Inflammatory macrophage (primary cell): ENCODE measurements at places on chromosomes 4 and X.

- peak; percentile 72 for DNase-seq
Measured at GRCh38 chr4:158610790-158611189, 60.9 kb downstream of the C4orf46 start.

DNA sequence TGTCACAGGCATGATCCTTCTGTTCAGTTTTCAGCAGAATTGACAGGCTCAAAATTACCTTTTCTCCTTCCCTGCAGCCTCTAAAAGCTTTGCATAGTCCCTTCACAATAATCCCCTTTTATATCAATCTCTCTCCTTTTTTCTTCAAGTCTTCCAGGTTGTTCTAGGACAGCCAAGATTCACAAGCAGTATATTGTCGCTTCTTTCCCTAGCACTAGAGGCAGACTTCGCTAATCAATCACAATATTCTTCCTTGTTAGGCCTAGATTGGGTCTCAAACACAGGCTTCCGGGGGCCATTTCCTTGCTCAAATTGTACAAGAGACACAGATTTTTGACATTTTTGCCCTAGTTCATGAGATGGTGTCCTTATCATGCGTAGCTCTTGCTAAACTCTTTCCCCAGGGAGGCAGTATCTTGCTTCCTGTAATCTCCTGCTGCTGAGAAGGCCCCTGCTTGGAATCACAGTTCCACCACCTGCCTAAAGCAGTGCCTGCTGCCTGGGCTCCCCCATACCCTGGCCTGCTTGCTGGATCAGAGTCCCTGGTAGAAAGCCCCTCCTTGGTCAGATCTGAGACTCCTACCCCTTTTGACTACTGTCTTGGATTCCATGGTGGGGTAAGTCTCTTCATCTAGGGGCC is 57.3 kb downstream of the DMP1 start:
- no peak for DNase-seq

- DNase-seq: peak; percentile 14
Measured at GRCh38 chrX:150842198-150842685, 56.2 kb downstream of the CD99L2 start.

DNA sequence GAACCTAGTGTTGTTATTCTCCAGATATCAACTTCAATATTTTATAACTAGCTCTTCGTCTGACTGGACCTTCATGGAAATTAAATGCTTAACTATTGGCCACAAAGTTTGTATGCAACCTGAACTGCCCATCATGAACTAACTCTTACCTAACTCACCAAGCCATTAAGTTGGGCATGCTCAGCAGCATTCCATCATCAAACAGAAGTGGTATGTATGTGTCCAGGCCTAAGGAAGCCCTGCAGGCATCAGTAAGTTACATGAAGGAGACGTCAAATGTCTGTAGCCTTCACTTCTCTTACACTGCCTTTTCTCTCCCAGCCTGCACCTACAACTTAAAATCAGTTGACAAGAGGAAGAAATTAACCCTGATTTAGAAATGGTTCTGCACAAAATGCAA is 1639.2 kb upstream of the PABPC4L start:
- no peak for DNase-seq

DNA sequence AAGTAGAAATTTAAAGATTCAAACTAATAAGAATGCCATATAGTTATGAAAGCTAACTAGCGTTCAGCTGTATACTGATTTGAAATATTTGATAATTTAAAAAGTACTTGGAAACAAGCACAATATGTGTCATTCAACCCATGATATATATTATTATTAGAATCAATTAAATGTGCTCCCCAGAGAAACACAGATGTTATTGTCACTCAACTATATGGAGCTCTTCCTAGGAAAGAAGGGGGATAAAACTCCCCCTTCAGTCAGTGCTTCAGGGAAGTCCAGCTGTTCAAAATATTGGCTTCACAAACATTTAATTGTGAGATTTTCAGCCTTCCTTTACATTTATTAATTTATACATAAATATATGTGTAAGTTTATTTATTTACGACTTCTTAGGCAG is 135.9 kb downstream of the SLC4A4 start:
- no peak for DNase-seq

DNA sequence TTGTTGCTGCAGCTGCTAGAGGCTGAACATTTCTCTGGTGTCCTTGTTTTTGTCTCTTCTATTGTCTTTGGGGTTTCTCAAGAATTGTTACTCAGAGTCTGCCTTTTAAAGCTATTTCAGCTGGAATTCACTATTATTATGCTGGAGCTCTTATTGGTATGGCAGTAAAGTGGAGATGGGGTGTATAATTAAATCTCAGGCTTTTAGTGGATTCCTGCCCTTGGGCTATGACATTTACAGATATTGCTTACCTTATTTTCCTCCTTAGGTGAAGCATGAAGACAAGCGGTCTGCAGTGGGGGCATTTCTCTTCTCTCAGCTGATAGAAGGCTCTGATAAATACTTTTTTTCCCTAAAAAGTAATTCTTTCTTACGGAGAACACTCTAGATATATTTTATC is 1656.6 kb upstream of the IGFBP7 start:
- DNase-seq: no peak

DNA sequence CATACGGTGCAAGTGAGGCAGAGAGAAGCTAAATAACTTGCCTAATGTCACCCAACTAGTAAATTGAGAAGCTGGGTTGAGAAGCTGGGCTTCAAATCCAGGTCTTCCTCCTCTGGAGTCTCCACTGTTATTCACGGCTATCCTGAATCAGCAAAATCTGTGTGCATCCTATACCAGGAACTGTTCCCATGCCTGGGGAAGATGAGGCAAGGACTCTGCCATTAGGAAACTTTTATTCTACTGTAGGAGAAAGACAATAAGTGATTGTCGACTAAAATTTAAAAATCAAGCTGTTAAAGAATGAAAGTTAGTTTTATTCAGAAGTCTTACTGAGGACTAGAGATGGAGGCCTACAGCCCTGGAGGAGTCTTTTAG is 872 bp upstream of the TEC start:
- peak; percentile 9 for DNase-seq

DNA sequence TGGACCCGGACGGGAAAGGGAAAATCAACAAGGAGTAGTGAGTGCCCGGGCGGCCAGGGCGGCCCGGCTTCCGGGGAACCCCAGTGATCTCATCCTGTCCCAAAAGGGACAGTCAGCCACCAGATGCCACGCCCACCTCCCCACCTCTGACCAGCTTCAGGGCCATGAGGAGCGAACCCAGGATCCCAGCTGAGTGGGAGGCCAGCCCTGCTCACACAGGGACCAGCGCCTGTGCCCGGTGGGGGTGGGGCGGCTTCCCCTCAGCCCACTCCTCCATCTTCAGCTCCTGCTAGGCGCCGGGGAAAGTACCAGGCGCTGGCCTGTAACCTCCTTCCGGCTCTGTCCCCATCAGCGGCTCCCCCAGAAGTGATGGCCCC is 6.2 kb downstream of the MYL5 start:
- DNase-seq: no peak

DNA sequence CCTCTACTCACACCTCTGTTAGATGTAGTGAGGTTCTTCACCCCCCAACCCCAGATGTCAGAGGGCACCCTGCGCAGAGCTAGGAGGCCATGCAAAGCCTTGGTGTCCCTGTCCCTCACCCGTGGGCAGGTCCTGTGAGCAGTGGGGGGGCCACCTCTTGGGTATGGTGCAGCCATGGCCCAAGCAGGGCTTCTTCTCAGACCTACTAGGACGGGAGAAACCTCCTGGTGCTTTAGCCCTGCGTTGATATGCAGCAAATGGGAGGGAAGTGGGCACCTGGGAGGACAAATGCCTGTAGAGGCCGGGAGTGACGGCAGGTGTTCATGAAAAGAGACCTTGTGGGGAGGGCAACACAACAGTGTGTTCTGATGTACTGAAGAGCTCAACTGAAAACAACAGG is 38.5 kb upstream of the MSANTD1 start:
- DNase-seq: no peak

DNA sequence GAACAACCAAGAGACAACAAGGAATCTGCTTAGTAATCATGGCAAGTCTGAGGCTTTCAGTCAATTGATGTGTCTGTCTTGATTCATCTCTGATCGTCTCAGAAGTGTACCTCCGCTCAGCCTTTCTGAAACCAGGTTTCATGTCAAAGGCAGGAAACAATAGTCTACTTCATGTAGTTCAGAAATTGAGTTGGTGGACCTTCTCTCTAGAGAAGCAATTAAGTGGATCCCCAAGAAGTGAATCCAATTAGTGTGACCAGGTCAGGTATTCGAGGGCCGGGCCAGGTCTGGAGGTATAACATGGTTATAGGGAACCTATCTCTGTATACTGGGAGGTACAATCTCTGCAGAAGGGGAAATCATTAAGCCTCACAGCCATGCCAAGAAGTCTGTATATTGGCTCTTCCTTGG is 32.0 kb downstream of the DAPP1 start:
- no peak for DNase-seq

DNA sequence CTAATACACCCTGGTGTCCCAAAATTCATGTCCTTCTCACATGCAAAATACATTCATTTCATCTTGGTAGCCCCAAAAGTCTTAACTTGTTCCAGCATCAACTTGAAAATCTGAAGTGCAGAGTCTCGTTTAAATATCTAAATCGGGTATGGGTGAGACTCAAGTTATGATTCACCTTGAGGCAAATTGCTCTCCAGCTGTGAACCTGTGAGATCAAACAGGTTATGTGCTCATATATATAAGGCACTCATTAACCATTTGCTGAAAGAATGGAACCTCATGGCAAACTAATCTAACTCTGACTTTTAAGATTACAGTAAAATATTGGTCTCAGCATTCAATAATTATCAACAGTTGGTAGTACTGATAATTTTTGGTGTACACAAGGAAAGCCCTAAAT is 55.5 kb downstream of the PDLIM5 start:
- no peak for DNase-seq

DNA sequence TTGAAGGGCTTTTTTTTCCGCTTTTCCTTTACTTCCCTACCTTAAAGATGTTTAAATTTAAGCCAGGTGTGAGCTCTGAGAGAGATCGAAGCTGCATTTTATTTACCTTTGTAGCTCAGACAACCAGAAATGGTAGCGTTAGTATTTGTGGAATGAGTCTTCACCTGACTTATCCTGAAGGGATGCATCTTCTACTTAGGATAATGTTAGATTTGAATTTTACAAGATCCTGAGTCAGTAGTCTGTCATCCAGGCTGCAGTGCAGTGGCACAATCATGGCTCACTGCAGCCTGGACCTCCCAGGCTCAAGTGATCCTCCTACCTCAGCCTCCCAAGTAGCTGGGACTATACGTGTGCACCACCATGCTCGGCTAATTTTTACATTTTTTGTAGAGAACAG is 26.2 kb downstream of the TMSB4X start:
- DNase-seq: no peak

DNA sequence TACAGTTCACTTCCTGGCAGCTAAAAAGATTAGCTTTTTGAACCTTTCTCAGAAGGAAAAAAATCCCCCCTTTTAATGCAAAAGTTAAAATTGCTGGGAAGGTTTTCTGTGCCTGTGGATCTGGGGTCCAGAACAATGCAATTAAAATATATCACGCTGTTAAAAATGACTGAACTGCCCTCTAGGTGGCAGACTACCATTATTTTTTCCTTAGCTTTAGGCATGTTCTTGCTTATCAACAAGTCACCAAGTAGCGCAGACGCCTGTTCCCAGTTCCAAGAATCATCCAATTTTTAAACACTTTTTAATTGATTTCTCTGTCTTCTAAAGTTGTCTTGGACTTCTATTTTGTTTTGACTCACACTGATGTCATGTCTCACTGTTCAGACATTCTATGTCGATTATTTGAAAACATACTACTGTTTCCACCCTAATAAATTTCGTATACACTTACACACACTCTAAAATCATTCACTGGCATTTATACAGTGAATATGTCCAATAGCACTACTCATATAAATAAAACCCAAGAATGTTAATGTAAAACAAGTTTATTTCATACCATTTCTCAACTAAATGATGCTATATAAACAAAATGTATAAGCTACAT is 661.6 kb downstream of the RAPGEF2 start:
- peak; percentile 13 for DNase-seq

- DNase-seq: no peak
Measured at GRCh38 chrX:43971966-43972961, 926 bp downstream of the NDP start.

GRCh38 chr4:86243750-86244149 is 116.1 kb downstream of the MAPK10 start:
- no peak for DNase-seq

DNA sequence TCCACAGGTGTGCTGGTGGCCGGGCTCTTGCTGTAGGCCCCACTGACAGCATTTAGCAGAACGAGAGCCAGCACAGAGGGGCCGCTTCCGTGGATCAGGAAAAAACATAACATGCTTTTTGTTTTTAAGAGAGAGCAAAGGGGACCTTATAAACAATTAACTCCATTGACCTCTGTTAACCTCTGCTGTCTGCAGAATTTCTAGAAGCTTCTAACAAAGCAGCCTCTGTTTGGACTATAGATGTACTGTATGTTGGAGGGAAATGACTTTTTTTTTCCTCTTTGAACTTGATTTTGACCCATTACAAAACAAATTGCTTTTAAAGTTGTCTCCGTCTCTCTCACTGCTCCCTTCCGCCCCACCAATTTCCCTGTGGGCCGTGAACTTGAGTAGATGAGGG is 210.7 kb downstream of the FRAS1 start:
- DNase-seq: no peak

DNA sequence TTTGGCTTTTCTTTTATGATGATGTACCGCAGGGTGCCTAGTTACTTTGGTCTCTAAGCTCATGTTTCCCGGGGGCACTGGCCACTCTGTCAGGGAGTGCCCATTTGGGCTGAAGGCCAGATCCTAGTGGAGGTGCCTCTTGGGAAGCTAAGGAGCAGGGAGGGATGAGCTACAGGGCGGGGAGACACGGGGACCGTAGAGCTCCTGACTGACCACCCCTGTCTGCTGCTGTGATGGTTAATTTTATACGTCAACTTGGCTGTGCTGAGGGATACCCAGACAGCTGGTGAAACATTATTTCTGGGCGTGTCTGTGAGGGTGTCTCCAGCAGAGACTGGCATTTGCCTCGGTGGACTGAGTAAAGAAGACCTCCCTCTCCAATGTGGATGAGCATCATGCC is 24.9 kb upstream of the CLDN24 start:
- DNase-seq: no peak

- no peak for DNase-seq
Measured at GRCh38 chrX:68714856-68715255, 67.4 kb downstream of the STARD8 start.

GRCh38 chrX:67601771-67602170 is 58.0 kb downstream of the AR start:
- DNase-seq: no peak

DNA sequence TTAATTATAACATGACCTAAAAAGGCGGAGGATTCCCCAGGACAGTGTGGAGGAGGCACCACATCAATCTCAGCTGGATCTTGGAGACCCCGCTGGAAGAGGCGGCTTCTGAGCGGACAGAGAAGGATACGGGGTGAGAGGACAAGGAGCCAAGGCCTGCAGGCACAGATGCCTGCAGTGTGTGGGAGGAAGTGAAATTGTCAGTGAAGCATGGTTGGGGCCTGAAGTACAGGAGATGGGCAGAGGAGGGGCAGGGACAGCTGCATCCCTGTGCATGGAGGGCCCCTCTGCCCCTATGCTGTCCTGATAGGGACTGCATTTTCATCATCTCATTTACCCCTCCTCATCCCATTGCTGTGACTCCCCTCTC is 1.7 kb upstream of the SLC2A9 start:
- DNase-seq: peak; percentile 14
